ENCODE measurements at places on chromosomes 11 and 22.

DNA sequence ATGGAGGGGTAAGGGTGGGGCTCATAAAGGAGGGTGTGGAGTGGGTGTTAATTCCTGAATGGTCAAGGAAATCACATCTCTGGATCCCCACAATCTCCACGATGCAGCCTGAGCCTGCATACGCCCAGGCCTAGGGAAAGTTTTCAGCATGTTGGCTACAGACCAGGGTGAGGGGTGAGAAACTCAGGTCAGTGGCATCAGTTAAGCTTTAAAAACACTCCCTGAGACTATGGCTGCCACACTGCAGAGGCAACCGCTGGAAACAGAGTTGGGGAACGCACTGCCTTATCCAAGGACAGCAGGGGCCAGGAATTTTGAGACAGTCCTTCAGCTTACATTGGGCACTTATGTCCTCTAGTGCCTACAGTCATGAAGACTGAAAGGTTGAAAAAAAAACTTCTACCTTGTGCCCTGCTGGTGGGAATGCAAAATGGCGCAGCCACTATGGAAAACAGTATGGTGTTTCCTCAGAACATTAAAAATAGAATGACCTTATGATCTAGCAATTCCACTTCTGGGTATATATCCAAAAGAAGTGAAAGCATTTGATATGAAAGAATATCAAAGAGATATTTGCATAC, 19.7 kb downstream of the DKK3 start:
- DNase-seq = no peak

DNA sequence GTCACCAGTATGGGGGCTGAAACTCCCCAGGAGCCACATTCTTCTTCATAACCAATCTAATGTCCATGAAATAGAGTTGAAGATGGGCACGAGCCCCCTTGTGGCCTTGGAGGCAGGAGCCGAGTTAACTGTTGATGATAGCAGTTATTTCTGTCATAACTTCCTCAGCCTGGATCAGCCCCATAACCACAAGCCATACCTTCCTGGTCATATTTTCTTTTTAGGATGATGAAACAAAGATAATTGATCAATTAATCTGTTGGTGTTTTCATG, 65.0 kb upstream of the TTC12 start:
- DNase-seq = no peak

DNA sequence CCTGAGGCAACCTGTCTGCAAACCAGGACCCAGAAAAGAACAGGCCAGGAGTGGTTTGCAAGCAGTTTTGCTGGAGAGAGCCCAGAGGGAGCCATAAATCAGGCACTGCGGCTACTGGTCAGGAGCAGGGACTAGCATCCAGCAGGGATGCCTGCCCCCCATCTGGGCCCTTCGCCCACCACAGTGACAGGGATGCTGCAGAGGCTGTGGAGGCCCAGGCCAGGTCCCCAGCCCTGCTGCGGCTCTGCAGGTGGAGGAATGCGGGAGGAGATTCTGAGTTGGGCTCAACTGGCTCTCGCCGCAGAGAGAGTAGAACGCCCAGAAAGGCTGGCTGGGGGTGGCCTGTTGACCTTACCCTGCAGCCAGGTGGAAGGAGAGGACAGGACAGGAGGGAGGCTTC, 16.4 kb upstream of the NEFH start:
- no peak for DNase-seq

- no peak for DNase-seq
Observed at GRCh38 chr11:59243633-59244032, 30.9 kb upstream of the MPEG1 start.

GRCh38 chr11:106986261-106986660, 32.0 kb downstream of the GUCY1A2 start:
- no peak for DNase-seq

DNA sequence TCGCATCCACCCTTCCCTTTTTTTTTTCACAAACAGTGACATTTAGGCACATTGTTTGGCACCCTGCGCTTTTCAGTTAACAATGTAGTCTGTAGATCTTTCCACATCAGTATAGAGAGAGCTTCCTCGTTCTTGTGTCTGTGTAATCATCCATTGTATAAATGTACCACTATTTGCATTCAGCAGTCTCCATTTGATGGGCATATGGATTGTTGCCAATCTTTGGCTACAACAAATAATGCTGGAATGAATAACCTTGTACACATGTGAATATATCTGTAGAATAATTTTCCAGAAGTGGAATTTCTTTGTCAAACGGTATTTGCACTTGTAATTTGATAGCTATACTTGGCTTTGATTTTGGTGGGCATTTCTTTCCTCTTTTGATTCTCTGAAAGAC, 17.1 kb downstream of the MPEG1 start:
- no peak for DNase-seq

DNA sequence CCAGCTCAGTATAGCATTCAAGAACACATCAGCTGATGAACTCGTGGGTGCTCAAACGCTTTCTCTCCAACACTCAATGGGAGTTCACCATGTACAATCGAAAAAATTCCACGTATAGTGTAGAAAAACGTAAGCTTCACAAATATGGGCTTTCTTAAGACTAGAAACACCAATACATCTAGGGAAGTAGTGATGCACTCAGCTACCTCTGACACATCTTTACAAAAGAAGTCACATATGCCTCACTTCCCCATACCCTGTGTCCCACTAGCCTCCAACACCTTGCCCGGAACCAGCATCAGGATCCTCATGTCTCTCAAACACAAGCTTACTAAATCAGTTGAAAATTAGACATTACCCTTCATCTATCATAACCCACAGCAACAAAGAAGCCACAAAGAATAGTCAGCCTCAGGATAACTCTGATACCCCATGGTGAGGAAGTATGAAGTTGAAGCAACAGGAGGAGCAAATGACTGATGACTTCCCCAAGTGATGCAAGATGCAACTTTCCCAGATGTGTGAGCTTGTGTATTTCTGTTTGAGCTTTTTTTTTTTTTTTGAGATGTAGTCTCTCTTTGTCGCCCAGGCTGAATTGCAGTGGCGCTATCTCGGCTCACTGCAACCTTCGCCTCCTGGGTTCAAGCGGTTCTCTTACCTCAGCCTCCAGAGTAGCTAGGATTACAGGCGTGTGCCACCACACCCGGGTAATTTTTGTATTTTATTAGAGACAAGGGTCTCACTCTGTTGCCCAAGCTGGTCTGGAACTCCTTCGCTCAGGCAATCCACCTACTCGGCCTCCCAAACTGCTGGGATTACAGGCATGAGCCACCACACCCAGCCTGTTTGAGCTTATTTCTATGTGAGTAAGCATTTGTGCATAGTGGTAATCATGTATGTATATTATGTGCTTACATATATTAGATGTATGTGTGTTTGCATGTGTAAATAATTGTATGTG, 8.5 kb upstream of the DENND5A start:
- DNase-seq = peak; percentile 19

- no peak for DNase-seq
Observed at GRCh38 chr11:62018981-62019664, 51.7 kb upstream of the FTH1 start.

GRCh38 chr11:18368221-18368620, 26.1 kb upstream of the LDHA start:
- no peak for DNase-seq

GRCh38 chr22:45546333-45547015, 43.8 kb downstream of the FBLN1 start:
- DNase-seq = no peak

DNA sequence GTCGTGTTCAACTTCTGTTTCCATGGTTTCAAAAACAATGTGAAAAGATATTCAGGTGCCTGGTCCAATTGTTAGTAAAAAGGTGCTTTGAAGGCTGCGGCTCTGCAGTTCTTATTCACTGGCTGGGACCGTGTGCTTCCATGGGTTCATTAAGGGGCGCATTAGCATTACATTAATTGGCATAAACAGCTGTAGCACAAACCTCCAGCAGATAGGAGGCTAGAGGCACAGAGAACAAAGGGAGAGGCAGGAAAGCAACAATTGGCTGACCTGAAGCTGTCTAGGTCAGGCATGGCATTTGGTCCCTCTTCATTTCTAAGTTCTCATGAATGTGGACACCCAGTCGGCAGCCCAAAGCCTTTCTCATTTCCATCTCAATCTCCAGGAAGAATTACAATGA, 16.6 kb downstream of the PAK1 start:
- DNase-seq = no peak

GRCh38 chr11:96197801-96198701, 144.9 kb downstream of the MAML2 start:
- no peak for DNase-seq

DNA sequence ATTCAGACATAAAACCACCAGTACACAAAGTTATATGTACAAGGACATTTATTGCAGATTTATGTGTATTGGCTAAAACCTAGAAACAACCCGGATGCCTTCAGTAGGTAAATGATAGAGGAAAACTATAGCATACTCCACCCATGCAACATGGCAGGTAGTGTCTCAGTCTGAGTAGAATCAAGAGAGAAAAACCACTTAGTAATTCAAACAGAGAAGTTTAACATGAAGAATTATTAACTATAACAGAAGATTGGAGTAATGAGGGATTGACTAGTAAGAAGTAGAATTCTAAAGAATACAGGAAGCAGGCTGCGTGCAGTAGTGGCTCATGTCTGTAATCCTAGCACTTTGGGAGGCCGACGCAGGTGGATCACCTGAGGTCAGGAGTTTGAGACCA, 16.2 kb upstream of the SPTY2D1 start:
- no peak for DNase-seq

DNA sequence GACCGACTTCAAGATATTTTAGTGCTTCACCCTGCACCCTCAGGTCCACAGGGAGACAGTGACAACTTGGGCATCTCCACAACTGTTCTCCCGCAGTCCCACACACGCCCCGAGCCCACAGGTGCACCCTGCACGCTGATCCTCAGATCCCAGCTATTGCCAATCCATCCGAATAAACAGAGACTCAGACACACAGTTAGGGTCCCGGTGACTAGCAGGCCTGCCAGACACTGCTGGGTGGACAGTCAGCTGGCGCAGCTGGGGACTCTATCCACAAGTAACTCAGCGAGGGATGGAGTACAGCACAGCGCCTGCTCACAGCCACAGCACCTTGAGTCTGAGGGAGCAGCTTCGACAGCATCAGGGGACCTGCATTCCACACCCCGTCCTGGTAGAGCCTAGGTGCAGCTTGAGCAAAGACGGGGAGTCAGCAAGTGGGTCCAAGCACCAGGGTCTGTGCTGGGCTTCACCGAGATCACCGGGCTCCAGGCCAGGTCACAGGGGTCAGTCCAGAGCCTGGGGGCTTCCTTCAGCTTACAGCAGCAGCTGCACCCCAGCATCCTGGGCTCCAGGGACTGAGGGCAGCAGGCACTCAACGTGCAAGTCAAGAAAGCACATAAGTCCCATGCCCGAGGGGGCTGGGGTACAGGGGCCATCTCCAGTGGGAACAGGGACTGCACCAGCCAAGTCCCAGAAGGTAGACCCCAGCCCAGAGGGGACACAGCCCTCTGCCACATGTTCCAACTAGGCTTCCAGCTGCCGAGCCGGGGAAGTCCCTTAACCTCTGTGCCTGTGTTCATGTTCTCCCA, 7.6 kb downstream of the RPL3 start:
- no peak for DNase-seq

DNA sequence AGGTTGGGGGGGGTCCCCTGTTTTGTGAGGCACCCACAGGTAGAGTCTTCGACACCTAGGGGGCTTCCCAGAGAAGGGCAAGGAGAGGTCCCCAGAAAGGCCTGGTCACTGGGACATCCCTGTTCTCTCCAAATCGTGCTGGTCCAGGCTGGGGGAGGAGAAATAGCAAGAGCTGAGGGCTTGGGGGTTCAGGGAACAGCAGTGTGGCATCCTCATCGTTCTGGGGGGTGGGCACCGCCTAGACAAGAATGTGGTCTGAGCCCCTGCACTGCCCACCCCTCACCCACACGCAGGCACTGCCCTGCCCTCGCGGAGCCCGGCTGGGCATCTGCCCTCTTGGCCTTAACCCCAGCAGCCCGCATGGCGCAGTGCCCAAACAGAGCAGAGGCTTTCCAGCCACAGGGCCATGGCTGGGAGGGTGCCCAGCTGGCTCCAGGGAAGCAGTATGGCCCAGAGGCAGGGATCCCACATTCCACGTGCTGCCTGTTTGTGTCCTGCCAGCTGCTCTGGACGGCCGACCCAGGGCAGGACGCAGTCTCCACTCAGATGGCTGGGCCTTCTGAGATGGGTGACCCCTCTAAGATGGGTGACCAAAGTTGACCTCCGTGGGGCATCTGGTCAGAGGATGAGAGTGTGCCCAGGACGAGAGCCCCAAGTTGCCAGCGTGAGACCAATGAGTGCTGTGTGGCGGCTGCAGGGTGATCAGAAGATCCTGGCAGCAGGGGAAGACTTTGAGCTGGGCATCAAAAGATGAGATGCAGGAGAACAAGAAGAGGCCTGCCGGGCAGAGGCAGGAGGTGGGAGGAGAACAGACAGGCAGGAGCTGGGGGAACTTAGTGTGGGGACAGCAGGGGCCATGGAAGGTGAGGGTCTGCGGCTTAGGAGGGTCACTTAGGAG, 14.4 kb downstream of the SCARF2 start:
- DNase-seq = no peak

GRCh38 chr22:42649246-42650099, at the start of gene CYB5R3:
Gene CYB5R3 (minus strand): TSS chr22:42649392. CDS start chr22:42649315, 77 bp downstream.
- no peak for DNase-seq
